Stromal cell of bone marrow (primary cell): ENCODE measurements at places on chromosomes 7 and 10.
A peak's percentile ranks its signal among the peaks of the same experiment; 100 is the strongest.

DNA sequence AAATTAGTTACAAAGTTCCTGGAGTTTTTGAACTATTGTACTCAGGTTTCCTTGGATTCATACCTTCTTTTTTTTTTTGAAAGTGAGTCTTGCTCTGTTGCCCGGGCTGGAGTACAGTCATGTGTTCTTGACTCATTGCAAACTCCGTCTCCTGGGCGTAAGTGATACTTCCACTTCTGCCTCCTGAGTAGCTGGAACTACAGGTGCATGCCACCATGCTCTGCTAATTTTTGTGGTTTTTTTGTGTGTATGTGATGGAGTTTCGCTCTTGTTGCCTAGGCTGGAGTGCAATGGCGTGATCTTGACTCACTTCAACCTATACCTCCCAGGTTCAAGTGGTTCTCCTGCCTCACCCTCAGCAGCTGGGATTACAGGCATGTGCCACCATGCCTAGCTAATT, 22.3 kb downstream of the MCM10 start:
- DNase-seq = no peak

- DNase-seq = peak; percentile 91
Observed at GRCh38 chr10:101014966-101015581, 15.5 kb downstream of the LZTS2 start.

DNA sequence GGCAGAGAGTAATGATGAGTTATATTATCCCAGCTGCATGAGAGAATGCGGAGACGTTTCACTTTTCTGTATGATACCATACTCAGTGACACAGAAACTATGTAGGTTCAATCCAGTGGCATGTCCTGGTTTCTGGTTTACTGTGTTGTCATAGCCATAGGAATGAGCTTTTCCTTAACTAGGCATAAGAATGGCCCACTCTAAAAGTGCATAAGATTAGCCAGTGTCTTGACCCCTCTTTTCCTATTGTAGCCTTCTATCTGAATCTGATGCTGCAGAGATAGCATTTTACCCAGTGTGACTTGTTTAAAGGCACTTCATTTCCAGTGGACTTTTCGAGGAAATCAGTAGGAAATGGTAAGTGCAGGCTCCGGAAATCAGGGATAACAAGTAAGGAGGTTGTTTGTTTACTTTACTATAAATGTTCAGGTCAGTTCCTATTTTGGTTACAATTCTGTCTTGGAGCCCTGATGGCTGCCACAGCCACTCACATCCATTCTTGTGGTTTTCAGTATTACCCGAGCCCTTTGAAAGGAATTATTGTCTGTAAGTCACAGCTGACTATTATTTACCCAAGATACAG, 70.5 kb downstream of the SEMA3A start:
- no peak for DNase-seq

GRCh38 chr7:44059219-44060090, 5.9 kb downstream of the PGAM2 start:
- DNase-seq = no peak

GRCh38 chr7:28533267-28533666, 120.9 kb downstream of the CREB5 start:
- no peak for DNase-seq

DNA sequence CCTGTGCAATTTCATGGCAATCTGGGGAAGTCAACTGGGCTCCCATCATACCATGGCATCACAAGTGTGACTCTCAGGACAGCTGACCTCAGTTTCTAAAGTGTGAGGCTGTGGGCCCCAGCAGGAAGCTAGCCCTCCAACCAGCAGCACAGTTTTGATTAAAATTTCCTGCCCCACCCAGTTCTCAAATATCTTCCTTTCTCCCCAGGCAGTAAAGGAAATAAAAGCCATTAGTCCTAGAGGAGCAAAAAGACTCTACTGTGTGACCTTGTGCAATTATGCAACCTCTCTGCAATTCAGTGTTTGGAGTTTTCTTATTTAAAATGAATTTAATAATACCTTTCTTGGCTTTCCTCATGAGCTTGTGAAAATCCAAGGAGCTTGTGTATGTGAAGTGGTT, 143.1 kb upstream of the CDCA7L start:
- no peak for DNase-seq

DNA sequence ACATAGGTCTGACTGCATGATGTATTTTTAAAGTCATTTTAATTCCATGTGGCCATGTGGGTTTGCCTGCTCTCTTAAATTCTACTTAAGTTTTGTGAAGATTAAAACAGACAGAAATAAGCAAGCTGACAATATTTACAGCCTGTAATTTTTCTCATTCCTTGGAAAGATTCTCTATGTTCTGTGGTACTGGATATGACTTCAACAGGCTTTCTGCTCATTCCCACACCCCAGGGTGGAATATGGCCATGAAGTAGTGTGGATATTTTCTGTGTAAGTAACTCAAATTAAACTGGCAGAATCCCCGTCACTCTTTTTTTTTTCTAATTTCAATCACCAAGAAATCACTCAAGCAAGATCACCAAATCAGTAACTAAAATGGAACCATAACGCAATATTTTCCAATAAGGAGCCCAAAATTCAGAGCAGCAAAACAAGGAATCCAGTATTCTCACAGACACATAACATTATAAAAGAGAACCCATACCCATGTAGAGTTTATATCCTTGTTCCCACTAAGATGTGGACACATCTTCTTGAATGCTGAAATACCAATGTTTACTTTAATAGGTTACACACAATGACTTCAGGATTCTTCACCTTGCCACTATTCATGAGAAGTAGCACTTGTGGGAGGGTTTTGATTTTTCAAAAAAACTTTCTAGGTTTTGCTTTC, 5.7 kb downstream of the HOXA5 start:
- DNase-seq = no peak

DNA sequence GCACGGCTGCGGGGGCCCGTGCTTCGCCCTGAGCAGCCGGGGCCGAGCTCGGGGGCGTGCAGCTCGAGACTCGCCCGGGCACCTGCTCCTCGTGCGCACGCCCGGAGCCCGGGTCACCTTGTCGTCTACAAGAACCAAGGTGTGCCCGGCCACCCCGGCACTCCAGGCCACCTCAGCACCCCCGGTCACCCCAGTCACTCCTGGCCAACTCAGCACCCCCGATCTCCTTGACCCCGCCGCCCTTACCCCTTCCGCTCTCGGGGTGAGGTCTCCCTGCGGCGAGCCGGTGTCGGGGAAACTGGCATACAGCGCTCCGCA, 268 bp upstream of the IGFBP3 start:
- no peak for DNase-seq

GRCh38 chr10:48272682-48273081, 1.8 kb downstream of the FRMPD2 start:
- no peak for DNase-seq

- DNase-seq = no peak
Observed at GRCh38 chr10:118045158-118045836, 1.4 kb downstream of the RAB11FIP2 start.

GRCh38 chr7:24601600-24601999, 28.3 kb downstream of the PALS2 start:
- DNase-seq = no peak

DNA sequence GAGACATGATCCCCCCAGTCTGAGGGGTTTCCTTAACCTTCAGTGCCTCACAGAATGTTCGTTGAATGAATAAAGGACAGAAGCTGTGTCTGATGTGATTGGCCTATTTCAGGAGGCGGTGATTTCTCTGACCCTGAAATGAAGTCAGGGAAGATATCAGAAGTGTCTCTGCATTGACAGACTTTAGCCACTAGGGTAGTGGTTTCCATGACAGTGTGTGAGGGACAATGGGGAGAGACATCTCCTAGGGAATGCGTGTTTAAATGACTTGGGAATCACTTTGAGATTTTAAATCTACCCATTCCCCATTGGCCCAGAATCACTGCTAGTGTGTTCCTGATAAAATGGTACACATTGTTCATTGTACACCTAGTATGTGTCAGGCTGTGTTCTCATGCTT, 132.0 kb downstream of the CFAP58 start:
- DNase-seq = no peak

DNA sequence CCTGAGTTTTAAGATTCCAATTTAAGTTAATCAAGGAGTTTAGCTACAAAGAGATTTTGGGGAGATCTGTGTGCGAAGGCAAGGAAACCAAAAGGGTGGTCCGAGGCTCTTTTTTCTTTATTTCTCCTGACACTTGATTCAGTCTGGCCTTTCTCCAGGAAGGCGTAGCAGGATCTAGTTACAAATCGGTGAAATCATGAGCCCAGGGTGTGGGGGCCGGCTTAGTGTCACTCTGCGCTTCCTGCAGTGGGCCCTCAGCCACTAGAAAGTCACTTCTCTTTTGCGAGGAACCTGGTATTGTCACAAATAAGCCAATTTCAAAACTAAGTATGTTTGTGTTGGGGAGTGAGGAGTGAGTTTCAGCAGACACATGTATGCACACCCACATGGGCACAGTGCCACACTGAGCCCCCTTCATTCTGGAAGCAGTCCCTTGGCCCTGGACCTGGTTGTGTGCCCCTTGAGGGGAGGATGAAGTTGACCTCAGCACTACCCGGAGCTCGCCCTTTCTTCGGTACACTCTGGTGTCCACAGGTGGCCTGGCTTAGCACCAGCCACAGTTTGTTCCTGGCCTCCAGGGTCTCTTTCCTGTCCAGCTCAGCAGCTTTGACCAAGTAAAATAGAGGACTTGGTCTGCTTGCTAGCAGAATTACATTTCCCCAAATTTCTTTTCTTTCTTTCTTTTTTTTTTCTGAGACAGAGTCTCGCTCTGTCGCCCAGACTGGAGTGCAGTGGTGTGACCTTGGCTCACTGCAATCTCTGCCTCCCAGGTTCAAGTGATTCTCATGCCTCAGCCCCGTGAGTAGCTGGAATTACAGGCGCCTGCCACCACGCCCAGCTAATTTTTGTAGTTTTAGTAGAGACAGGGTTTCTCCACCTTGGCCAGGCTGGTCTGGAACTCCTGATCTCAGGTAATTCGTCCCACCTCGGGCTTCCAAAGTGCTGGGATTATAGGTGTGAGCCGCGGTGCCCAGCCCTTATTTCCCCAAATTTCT, 84.0 kb upstream of the BTBD16 start:
- no peak for DNase-seq

DNA sequence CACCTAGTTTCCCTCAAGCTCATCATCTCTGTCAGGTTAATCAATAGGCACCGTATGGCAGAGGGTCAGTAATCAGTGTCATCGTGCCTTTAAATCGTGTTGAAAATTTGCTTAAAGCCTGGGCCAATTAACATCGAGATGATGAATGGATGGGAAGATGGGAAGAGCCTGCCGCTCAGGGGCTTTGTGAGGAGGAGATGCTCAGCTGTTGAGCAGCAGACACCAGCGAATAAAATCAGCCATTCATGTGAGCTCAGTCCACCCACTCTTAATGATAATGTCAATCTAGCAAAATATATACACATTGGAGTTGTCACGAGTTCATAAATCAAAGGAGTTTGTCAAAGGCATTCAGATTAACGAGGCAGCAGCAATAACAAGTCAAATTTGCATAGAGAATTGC, 97.7 kb downstream of the BTRC start:
- no peak for DNase-seq

GRCh38 chr7:5351507-5352265, 68.9 kb downstream of the SLC29A4 start:
- DNase-seq = no peak

- DNase-seq = no peak
Observed at GRCh38 chr7:128358233-128358632, 3.3 kb downstream of the PRRT4 start.

GRCh38 chr7:156024201-156024600, 211.9 kb upstream of the SHH start:
- DNase-seq = no peak

GRCh38 chr10:109480836-109481235, 442.5 kb downstream of the XPNPEP1 start:
- no peak for DNase-seq

DNA sequence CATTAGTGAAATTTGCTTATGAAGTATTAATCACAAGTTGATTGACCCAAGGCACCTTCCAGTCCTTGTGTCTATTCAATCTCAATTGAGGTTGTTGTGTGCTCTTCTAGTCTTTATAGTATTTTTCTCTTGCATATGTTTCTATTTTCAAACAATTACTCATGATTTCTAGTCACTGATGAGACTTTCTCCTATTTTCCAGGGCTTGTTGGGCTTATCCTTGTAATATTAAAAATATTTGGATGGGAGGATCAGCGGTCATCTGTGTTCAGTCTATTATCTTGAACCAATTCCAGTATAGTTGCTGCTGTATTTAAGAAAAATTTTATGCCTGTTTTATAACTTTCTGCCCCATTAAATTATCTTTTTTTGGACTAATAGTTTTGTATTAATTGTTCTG, 154.4 kb downstream of the PTEN start:
- no peak for DNase-seq

DNA sequence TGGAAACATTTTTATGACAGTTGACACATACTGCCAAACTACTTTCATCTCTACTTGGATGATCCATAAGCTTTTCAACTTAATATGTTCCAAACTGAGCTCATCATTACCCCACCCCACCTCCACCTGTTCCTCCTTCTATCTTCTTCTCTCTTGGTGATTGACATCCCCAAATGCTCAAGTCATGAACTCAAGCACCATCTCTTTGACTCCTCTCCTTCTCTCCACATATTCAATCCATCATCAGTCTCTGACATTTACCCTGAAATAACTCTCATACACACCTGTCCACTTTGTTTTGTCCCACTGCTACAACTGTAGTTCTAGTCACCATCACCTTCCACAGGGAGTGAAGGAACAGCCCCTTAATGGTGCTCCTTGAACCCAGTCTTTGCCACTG, 43.3 kb downstream of the SGCE start:
- no peak for DNase-seq

DNA sequence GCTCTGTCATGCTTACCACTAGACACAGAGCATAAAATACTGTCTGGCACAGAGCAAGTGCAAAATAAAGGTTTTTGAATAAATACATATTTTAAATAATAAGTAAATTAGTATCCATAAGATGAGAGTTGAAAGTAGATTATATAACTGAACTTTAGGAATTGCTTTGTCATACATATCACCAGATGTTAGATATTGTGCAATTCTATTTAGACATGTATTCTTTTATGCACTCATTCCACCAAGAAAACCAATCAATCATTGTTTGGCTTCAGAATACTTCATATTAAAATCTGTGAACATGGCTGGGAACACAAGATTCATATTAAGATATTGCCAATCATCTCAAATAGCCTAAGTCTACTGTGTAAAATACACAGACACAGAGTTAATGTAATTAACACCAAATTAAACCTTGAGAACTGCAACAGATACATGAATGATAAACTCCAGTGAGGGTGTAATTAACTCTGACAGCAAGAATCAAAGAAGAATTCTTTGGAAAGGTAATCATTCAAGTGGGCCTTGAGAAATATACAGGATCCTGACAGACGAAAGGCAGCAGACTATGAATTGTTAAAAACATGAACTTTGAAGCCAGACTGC, 201.0 kb upstream of the PTN start:
- DNase-seq = no peak

DNA sequence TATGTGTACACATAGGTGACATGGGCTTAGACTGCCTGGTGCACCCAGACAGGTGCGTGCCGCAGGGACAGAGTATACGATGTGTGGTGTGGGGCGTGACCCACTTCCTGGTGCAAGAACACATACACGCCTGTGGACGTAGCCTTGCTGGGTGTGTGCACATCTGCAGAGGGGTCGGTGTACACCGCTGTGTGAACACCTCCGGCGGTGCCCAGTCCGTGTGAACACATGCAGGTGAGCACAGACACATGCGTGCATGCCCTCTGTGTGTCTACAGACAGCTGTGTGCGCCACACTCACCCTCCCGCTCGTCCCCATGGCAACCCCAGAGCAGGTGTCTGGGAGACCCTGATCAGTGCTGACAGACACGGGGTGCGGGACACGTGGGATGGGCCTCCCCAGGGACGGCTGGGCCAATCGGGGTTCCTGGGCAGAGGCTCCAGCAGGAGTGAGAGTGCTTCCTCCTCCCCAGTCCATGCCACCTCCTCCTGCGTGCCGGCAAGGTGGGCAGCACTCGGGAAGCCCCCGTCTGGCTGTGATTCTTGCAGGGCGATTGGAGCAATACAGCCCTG, 23.4 kb downstream of the ELFN1 start:
- DNase-seq = no peak
